CD8-positive, alpha-beta memory T cell (primary cell): ENCODE measurements at places on chromosomes 12 and 14. TPM values are rescaled to one million over a fixed set of nuclear protein-coding genes. Genes with fewer than 3 reads are reported as not detected.

SMCO2 gene
- total RNA-seq, result not detected

ESYT1 gene
- 191 TPM for total RNA-seq

POTEG gene
- not detected for total RNA-seq

DNA sequence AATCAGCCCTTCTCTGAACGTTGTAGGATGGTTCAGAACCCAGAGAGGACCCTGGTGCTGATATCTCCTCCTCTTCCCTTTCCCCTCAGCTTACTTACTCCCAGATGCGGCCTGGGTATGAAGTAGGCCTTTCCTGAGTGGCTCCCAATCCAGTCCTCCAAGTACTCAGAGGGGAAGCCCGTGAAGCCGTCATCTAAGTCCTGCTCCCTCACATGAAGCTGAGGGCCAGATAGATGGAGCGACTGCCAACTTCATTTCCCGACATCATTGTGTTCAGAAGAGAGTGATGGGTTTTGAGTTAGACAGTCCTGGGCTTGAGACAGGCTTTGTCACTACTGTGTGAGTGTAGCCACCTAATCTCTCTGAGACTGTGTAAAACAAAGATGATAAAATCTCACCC is 2.7 kb downstream of the APOLD1 start:
- DNase-seq, result no peak

DNA sequence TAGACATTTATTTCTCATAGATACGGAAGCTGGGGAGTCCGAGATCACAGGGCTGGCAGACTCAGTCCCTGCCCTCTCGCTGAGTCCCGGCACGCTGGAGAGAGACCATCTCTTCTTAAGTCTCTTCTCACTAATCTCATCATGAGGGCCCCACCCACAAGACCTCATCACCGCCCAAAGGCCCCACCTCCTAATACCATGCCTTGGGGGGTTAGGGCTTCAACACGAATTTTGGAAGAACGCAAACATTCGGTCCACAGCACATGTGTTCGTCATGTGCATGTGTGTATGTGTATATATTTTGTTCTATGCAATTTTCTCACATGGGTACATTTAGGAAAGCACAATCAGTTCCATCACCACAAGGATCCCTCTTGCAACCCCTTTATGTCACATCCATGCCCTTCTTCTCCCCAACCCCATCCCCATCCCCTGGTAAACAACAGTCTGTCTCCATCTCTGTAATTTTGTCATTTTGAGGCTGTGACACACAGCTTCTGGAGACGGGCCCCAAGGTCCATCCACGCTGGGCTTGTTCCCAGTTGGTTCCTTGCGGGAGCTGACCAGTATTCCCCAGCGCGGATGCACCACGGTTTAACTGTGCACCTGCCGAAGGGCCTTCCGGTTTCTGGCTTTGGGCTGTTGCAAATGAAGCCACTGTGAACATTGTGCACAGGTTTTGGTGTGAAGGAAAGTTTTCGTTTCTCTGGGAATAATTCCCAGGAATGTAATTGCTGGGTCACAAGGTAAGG is 317.5 kb upstream of the DIO3 start:
- no peak for DNase-seq

DNA sequence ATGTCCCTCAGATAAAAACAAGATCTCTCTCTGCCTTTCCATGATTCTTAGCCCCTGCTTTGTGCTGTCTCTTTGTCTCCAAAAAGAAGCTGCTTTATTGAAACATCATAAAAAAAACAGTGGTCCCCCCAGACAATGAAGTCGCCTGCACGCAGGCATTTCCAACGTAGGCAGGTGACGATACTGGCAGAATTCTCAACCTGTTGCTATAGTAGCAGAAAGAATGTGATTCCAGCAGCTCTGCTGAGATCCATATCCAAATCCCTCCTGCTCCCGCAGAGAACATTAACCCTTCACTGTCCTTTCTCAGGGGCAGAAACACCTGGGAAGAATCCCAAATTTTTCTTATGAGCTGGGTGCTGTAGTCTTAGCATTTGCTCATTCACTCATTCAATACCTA is 84.8 kb downstream of the STON2 start:
- no peak for DNase-seq

DNA sequence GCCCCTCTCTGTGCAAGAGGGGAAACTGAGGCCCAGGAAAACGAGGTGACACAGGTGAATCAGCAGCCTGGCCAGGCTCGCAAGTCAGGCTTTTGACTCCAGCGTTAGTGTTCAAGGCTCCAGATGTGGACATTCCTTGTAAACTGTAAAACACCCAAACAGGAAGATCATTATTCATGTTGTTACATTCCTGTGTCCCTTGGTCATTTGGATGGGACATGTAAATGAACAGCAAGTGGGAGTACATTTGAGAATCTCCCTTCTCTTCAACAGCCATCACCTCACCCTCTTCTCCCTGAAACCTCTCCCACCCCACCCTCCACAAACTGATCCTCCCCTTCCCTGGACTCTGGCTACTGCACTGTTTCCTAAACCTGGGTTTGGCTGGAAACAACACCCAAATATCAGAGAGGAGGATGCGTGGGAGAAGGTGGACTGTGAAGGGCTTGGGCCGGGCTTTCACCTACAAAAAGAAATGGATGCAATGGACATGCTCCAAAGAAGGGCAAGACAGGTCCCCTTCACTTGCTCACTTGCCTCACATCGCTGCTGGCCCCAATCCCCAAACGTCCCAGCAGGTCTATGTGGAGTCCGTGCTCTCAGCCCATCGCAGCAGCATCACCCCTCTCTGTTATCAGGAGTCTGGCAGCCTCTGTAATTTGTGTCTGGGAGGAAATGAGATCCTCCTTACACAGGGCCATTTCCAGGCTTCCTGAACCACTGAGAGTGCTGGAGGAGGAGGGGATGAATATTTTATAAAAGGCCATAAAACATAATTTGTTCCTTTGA is 76.7 kb downstream of the GALNT8 start:
- DNase-seq, result no peak
